ENCODE measurements at places on chromosomes 13 and 19.

GRCh38 chr13:94210816-94211215 is 268.7 kb downstream of the DCT start:
- no peak for DNase-seq

- no peak for DNase-seq
Observed at GRCh38 chr19:19826875-19827274, 5.3 kb upstream of the ZNF506 start.

- no peak for DNase-seq
Observed at GRCh38 chr13:31846961-31847752, 107.8 kb downstream of the RXFP2 start.

GRCh38 chr13:97548138-97548537 is 114.2 kb downstream of the RAP2A start:
- no peak for DNase-seq
